GM12891 (cell line): ENCODE measurements at places on chromosomes 7 and 10.

DNA sequence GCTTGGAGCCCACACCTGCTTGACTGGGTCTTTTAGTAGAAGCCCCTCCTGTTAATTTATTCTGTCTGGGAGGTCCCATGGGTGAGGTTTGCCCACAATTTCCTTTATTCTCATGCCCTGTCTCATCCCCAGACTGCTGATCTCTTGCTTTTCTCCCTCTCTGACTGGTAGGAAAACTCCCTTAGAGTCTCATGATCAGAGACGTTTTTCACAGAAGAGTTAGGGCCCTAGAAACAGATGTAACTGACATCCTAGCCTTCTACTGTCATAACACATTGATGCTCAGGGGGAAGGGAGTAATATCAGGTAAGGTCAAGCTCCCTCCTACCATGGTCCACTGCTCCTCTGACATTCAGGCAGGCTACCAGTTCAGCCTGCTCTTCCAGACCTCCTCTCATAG, 43.7 kb upstream of the WASL start:
- DNase-seq, result no peak

DNA sequence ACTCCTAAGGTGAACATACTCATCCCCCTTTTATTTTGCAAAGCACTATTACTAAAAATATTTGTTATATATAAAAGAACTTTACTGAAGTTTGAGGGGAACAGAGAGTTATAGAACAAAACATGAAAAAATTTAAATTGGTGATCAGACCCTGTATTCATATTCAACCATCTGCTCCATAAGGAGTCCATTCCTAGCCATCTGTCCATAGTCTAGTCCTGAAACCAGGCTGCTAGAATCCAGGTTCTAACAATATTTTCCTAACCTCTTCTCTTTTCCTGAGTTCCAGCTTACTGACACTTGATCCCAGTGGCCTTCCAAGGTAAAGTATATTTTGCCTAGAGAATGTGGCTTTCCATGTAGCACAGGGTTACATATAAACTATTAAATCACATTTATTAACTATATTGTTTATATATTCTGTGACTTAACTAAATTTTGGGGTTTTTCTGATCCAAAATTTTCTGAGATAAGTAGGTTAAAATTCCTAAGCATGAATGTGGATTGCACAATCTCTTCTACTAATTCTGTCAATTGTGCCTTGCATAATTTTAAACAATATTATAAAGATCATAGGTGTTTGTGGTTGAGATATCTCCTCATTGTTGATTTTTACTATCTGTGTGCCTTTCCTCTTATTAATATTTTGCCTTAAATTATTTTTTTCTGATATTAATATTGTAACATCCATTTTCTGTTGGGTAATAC, 137.6 kb upstream of the MAGI2 start:
- DNase-seq, result no peak

DNA sequence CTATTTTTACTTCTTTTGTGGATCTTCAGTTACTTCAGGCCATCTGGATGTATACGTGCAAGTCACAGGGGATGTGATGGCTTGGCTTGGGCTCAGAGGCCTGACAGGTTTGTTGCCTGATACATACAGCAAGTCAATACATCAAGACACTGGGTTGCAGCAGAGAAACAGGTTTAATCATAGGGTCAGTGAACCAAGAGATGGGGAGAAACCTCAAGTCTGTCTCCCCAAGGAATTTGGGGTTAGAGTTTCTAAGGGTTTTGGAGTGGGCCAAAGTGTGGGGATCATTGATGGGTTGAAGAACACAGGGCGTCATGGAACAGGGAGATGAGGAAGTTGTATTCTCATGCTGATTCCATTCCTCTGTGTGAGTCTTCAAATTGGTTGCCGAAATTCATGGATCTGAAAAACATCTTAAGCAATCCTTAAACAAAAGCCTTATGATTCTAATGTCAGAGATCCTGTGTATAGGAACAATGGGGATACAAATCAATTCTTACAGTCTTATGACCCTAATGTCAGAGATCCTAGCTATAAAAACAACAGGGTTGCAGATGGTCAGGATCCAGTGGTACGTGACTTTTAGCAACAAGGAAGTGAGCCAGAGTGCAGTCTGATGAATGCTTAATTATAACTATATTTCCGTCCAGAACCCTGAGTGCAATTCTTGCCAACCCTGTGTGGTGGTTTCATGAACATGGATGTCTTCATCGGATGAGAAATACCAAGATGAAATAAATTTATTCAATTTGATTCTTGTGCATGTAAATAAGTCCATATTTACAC, 18.9 kb downstream of the OTUD1 start:
- no peak for DNase-seq

- DNase-seq, result no peak
These were observed 183.2 kb downstream of the CXCL12 start for GRCh38 chr10:44201656-44202055.

DNA sequence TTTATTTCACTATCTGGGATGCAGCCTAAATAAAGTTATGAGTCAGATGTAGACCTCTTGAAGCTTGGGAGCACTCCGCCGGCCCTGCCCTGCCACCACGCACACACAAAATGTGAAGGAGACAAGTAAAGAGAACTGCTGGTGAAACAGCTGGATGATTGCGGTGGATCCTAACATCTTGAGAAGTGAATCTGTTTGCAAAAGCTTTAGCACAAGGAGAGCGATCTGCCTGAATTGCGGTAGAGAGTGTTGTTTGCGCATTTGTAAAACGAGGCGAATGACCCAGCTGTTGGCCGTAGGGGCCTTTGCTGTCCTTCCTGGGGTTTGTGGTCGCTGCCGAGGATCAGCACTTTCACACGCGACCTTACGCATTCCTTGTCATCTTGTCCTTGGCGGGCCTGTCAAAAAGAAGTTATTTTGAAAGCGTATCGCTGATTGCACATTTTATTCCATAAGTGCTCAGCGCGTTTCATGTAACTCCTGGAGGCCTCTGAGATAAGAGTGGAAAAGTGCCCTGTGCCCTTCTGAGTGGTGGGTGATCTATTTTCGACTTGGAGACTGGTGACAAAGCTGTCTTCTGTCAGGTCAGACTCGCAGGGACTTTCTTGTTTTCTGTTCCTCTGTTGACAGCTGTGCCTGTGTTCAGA, 40.8 kb downstream of the RBM20 start:
- DNase-seq, result no peak

DNA sequence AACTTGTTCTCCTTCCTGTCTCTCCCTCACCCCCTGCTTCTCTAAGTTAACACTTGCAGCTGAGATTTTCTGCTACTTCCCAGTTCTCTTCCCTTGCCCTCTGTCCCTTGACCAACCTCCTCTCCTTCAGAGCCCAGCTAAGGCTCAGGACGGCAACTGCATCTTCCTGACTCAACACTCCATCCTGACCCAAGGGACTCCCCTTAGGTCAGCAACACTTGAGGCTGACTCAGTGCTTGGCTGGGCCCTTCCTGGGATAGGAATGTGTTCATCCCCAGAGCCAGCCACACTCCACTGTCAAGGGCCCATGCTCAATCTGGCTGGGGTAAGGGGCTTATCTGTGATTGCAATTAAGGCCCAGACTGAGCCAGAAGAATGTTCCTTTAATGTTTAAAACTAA, 3.4 kb downstream of the CALHM2 start:
- DNase-seq, result no peak

DNA sequence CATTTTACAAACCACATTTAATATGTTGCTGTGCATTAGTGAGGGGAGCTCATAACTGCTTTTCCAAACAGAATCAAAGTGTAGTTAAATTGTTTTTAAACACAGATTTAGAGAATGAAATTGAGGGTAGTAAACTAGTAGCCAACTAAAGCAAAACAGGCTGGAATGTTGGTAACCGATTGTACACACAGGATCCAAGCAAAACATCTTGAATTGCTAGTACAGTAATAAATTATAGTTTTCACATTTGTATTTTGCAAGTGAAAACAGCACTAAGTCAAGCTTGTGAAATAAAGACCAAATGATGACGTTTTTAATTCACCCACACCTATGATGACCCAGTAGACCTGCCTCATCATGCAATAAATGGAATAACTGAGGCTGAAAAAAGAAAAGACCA, 198.3 kb downstream of the HDAC9 start:
- DNase-seq, result no peak
